Adrenal gland (tissue), 19 donors: ENCODE measurements at places on chromosomes 11 and 22. TPM values are rescaled to one million over a fixed set of nuclear protein-coding genes. Genes with fewer than 3 reads are reported as not detected.

Gene ARHGAP8
- polyA plus RNA-seq = 0.71 TPM

Gene GTSE1
- 0.80 TPM for polyA plus RNA-seq

Gene OR2AT4
- not detected for polyA plus RNA-seq

Gene MIAT
- polyA plus RNA-seq = 23.9 TPM

Gene MMP27
- polyA plus RNA-seq = not detected

Gene MRGPRE
- not detected for polyA plus RNA-seq

Gene B4GALNT4
- polyA plus RNA-seq = 9.1 TPM

Gene DDTL
- polyA plus RNA-seq = 0.98 TPM

Gene BTBD18
- not detected for polyA plus RNA-seq

Gene POU2AF2
- polyA plus RNA-seq = not detected

Gene IRAG1
- 5.6 TPM for polyA plus RNA-seq

Gene EXPH5
- polyA plus RNA-seq = 0.16 TPM

Gene WBP2NL
- polyA plus RNA-seq = 0.62 TPM

Gene IFT27
- 78.4 TPM for polyA plus RNA-seq

Gene USP2
- 4.6 TPM for polyA plus RNA-seq

Gene C11orf87
- 0.08 TPM for polyA plus RNA-seq

Gene MAJIN
- 0.24 TPM for polyA plus RNA-seq

Gene SYT7
- polyA plus RNA-seq = 6.5 TPM

Gene C11orf16
- not detected for polyA plus RNA-seq

Gene CASP4
- polyA plus RNA-seq = 37.6 TPM

Gene ANO9
- 0.07 TPM for polyA plus RNA-seq

Gene OR8D1
- not detected for polyA plus RNA-seq

Gene MUC6
- polyA plus RNA-seq = 0.13 TPM

Gene BLID
- polyA plus RNA-seq = not detected

Gene TMEM86A
- polyA plus RNA-seq = 3.2 TPM

Gene SEC14L3
- polyA plus RNA-seq = not detected

Gene KRTAP5-9
- 0.18 TPM for polyA plus RNA-seq

Gene XPNPEP3
- 7.3 TPM for polyA plus RNA-seq

Gene SGSM1
- 3.3 TPM for polyA plus RNA-seq

Gene MYEOV
- 0.32 TPM for polyA plus RNA-seq

Gene SAA1
- 1,277 TPM for polyA plus RNA-seq

Gene PAX6
- 0.08 TPM for polyA plus RNA-seq

Gene PYGM
- 2.4 TPM for polyA plus RNA-seq

Gene TRIM29
- 2.6 TPM for polyA plus RNA-seq

Gene GGTLC3
- polyA plus RNA-seq = not detected

Gene RIMBP3B
- not detected for polyA plus RNA-seq

Gene PVALB
- 0.98 TPM for polyA plus RNA-seq

Gene LRRC51
- polyA plus RNA-seq = 10.4 TPM

Gene TSPAN32
- 1.7 TPM for polyA plus RNA-seq

Gene IGLL5
- 24.7 TPM for polyA plus RNA-seq

Gene DDI1
- polyA plus RNA-seq = not detected

Gene CCDC73
- not detected for polyA plus RNA-seq

Gene RAB3IL1
- 15.5 TPM for polyA plus RNA-seq

Gene OR51D1
- polyA plus RNA-seq = not detected

Gene DTX4
- polyA plus RNA-seq = 2.9 TPM

Gene APOL4
- polyA plus RNA-seq = 3.6 TPM

Gene SCN3B
- polyA plus RNA-seq = 7.0 TPM

Gene CRYBB2
- polyA plus RNA-seq = 1.9 TPM

Gene POU2AF1
- polyA plus RNA-seq = 1.7 TPM

Gene MS4A12
- polyA plus RNA-seq = not detected

Gene OR2AG1
- not detected for polyA plus RNA-seq

Gene TENM4
- polyA plus RNA-seq = 3.1 TPM

Gene OR5P2
- polyA plus RNA-seq = not detected
